ENCODE measurements at places on chromosomes 16 and 17. TPM values are rescaled to one million over a fixed set of nuclear protein-coding genes. Genes with fewer than 3 reads are reported as not detected.

Gene MSLN
- total RNA-seq = not detected

- DNase-seq = no peak
These were observed 3.3 kb downstream of the GRN start for GRCh38 chr17:44348234-44348987.

DNA sequence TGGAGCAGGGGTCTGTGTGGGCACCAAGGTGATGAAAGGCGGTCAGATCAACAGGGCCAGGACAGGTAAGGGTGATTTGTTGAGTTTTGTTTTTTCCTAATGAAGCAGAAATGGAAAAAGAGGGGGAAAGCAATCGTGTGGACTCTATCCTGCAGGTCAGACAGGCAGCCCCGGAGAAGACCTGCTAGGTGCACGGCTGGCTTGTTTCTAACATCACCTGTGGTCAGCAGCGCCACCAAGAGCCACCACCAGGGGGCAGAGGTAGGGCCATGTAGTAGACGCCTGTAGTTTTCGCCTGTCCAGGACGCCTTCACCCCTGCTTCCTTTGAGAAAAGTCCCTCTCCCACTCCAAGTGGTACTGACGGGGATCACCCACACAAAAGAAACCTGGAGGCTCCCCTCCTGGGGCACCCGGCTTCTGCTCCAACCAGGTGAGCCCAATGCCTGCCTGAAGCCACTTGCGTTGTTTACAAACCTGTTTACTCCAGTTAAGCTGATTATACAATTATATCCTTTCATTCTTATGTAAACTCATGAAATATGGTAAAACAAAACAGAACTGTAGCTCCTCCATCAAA is 54.2 kb upstream of the SEC14L1 start:
- peak; percentile 88 for DNase-seq

Gene PLK1
- total RNA-seq = 0.19 TPM

DNA sequence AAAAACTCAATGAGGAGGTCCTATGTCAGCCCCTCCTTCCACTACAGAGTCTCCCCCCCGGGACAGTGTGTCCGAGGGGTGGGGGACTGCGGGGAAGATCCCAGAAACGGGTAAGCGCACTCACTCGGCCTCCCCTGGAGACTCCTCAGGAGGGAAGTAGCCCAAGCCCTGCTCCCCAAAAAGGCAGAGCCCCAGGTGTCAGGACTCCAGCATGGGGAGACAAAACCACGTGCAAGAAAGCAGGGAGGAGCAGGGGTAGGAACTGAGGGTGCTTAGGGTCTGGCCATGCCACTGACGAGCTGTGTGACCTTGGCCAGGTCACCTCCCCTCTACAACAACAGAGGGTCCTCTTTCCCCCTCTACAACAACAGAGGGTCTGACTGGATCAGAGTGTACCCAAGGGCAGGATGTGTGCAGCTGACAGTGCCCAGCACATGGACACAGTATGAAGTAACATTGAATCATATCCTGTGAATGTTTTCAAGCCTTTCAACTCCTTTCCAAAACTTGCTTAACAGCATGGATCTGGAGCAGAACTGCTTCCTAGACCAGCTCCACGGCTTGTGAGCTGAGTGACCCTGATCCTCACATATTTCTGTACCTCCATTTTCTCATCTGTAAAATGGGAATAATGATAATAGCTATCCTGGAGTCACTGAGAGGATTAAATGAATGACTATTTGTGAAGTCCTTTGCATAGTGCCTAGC is 2.1 kb upstream of the NAGS start:
- DNase-seq = no peak

DNA sequence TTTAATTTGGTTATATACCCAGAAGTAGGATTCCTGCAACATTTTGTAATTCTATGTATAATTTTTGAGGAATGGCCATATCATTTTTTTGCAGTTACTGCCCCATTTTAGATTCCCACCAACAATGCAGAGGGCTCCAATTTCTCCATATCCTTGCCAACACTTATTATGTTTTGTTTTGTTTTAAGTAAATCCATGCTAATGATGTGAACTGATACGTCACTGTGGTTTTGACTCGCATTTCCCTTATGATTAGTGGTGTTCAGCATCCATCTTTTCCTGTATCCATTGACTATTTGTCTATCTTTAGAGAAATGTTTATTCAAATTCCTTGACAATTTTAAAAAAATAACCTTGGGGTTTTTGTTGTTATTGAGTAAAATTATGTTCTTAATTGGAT is 826.4 kb downstream of the CDH11 start:
- no peak for DNase-seq

DNA sequence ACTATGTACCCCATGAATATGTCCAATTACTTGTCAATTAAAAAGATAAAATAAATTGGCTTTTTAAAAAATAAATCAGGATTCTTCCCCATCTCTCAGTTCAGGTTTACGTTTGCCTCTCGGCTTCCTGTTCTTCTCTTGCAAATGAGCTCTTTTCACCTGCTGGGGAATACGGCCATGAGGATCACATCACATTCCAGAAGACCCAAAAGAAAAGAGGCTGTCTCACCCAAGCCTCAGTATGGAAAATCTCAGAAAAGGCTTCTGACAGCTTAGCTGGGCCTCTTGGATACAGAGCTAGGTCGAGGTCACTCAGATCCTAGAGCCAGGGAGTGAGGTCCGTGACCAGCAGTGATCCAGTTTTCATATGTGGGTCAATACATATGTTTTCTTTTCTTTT is 171.2 kb upstream of the SDK2 start:
- no peak for DNase-seq

DNA sequence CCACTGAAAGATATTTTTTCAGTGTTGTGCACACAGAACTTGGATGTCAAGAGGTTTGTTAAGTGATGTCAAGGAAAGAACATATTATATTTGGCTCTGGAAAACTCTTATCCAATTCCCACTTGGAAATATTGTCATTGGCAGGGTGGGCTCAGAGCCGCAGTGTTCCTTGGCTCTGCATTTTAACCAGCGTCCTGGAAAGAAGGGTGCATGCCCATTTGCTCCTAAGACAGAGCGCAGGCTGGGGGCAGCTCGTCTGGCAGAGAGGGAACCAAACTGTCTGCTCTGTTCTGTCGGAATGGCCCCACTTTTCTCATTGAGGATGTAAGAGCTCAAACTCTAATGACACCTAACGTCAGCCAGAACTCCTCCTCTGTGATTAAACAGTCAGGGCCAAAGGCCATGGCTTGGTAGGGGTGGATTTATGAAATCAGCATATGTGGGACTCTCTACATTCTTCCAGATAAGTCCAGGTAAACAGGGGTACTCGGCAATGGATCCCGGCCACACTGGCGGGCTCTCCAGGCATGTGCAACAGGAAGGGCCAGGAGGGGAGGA is 18.0 kb downstream of the SLC47A1 start:
- DNase-seq = no peak

- DNase-seq = no peak
These were observed 34.4 kb upstream of the ZC3H18 start for GRCh38 chr16:88535857-88536222.

Gene KRT33A
- not detected for total RNA-seq

DNA sequence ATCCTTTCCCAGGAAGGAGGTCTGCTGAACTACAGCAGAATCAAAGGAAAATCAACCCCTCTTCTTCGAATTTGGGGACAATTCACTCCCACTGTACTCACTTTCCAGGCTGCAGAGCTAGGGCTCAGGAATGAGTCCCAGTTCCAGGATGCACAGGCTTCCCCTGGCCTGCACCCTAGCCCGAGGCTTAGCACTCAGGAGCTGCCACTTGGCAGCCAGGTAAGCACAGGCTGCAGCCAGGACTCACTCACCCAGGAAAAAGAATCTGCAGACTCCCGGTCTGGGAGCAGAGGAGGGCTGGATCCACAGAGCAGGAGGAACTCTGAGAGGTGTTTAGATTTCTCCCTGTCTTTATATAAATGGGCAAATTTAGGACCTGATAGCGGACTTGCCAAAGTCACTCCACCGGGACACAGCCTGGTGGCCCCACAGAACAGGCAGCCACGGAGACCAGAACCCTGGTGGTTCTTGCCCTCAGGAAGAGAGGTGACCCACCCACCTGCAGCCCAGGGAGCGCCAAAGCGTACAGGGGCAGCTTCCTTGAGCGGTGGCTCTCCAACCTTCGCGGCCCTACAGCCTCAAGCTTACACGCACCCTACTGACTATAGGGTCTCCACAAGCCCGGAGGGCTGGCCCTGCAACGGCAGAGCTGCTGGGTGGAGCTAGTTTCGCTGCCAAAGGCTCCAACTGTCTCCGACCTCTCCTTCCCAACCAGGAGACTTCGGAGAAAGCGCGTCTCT is 4.8 kb downstream of the CBLN1 start:
- DNase-seq = no peak

DNA sequence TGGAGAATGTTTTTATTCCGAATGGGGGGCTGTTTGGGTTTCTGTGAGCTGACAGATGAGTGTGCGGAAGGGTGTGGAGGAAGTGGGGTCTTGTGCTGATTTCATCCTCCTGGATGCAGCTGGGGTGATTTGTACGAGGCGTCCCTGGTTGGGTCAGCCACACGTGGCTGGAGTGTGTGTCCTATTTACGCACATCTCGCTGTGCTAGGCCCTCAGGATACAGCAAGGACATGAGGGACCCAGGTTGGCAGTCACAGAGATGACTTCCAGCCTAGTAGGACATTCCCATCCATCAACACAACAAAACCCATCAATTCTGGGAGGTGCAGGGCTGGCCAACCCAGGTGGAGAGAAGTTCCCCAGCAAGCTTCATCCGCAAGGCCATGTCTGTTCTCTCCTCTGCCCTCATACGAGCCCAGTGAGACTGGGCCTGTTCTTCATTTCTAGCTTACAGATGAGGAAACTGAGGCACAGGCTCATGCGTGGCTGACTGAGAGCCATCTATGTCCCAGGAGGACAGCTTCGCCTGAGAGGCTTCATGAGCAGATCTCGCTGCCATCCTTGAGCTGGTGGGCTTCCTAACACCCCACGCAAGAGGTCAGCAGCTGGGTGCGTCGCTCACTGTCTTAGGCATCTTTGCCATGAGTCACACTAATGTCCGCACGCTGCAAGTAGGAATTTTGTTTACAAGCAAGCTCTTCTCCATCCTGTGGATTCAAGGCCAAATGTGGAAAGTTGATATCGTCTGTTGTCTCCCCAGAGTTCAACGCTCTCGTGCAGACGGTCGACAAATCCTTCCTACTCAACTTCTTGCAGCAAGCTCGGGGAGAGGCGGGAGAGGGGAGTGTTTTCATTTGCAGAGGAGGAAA is 24.4 kb downstream of the IRF8 start:
- DNase-seq = no peak

DNA sequence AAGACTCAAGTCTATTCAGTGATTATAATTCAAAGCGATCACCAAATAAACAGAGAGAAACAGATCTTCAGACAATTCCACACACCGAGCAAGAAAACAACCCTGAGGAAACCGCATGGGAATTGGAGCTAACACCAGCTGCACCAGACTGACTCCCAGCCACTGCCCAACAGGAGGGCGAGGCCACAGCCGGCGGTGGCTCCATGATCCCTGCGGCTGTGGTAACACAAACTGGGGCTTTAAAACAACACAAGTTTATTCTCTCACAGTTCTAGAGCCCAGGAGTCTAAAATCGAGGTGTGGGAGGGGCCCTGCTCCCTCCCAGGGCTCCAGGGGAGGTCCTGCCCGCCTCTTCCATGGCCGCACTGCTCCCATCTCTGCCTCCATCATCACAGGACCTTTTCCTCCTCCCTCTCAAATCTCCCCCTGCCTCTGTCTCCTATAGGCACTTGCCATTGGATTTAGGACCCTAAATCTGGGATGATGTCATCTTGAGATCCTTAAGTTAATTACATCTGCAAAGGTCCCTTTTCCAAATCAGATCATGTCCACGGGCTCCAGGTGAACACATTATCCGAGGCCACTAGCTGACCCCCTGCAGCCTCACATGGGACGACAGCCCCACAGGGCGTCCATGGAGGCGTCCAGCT is 9.7 kb upstream of the HEXD start:
- no peak for DNase-seq

Gene GP1BA
- total RNA-seq = not detected

GRCh38 chr16:5865236-5865635 is 767.6 kb upstream of the EEF2KMT start:
- DNase-seq = no peak

GRCh38 chr16:72426386-72426785 is 254.4 kb upstream of the PMFBP1 start:
- no peak for DNase-seq

GRCh38 chr16:14501331-14502255 is 128.5 kb downstream of the PARN start:
- DNase-seq = peak; percentile 83

- DNase-seq = no peak
These were observed 394.7 kb downstream of the SEC14L1 start for GRCh38 chr17:77535435-77535834.

Gene BHLHA9
- total RNA-seq = not detected

Gene RDM1
- not detected for total RNA-seq

Gene RTN4RL1
- 2.9 TPM for total RNA-seq

DNA sequence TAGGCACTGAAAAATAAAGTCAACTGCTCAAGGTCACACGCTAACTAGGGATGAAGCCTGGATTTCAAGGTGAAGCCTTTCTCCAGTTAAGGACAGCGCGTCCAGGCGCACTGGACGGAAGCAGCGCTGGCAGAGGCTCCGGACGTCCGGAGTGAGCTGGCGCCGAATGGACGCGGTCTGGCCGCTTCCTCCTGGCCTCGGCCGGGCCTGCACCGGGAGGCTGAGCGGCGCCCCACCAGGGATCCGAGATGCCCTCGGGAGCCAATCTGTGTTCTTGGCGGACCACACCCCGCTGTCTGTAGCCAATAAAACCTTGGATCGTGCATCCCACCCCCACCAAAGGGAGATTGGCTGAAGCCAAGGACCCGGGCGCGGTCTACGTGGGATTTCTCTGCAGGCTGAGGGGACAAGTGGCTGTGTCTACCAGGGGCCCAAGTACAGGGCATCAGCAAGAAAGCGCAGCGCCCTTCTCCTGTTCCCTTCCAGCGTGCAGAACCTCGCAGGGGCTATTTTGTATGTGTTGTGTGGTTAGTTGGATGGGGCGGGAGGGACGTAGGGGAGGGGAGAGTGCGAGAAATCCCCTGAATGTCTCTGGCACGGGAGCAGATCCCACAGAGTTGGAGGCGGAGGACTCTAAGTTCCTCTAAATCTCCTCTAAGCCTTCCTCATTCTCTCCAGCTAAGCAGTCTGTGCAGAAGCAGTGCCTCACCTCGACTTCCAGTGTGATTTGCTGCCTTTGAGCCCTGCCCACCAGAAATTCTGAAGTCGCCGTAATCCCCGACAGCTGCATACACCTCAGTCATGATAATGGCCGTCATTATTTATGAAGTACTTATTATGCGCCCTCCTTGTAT is 2.5 kb upstream of the AKAP10 start:
- DNase-seq = peak; percentile 42

- no peak for DNase-seq
These were observed 137.5 kb downstream of the ANKFN1 start for GRCh38 chr17:56290802-56291118.

- peak; percentile 61 for DNase-seq
These were observed at the start of gene ACSF3 for GRCh38 chr16:89093602-89094251. ACSF3 (plus strand) TSS chr16:89093852; CDS start chr16:89100682, 6,830 bp downstream.

Gene TPPP3
- total RNA-seq = 9.1 TPM

- DNase-seq = no peak
These were observed 38.7 kb downstream of the ACSF3 start for GRCh38 chr16:89132194-89133005.

DNA sequence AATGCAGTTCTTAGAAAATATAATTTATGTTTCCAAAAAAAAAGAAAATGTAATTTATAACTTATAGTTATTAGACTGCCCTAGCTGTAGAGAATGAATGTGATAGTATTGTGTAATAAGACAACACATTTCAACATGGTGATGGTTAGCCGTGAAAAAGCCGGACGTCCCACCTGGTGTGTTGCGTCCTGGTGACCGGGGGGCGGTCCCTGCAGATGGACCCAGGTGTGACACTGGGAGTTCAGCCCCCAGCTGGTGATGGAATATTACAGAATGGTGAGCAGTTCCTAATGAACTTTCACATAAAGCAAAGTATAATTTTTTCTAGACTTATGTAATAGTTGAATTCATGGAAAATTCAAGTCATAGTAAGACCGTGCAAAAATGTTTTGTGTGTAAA is 132.8 kb downstream of the LAT start:
- no peak for DNase-seq

Measured in heart left ventricle (tissue), 16 donors.